ENCODE measurements at places on chromosomes 7 and 10. TPM values are rescaled to one million over a fixed set of nuclear protein-coding genes. Genes with fewer than 3 reads are reported as not detected.

Gene ADRA2A
- total RNA-seq = not detected

Gene IGFBP3
- total RNA-seq = 0.12 TPM

- no peak overlapping the region for H3K4me3 ChIP-seq
- H3K27me3 ChIP-seq = no peaks in the 10 kb centered on the region
- peaks cover 21% of the 10 kb centered on the region for H3K4me1 ChIP-seq
- no peak overlapping the region for H3K27ac ChIP-seq
Observed at GRCh38 chr7:43838201-43838658, 31.1 kb downstream of the MRPS24 start.

DNA sequence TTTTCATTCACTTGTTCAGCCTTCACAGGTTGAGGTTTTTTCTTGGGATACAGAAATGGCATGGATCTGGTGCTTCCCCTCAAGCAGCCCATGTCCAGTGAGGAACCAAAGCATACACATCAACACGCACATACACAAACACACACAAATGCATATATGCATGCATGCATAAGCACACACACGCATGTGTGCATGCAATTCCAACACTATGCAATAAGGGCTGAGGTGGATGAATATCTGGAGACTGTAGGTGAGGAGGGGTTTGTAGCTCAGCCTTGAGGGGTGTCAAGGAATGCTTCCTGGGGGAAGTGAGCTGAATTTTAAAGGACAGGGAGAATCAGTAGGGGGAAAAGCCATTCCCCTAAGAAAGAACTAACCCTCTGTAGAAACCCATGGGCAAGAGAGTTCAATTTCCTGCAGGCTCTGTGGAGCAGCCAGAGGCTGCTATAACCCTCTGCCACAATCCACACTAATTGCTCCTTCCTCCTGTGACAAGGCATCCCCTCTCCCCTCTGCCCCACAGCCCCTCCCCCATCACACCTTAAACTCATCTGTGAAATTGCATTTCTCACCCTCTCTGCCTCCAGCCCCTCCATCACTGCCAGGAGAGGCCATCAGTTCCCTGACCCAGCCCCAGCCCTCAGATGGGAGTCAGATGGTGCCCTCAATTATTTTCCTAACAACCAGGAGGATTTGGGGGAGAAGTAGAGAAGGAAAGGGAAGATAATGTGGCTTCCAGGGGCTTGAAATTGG is 316.4 kb downstream of the RPS24 start:
- DNase-seq = no peak
- no peaks in the 10 kb centered on the region for H3K36me3 ChIP-seq
- no peak overlapping the region for H3K27ac ChIP-seq

GRCh38 chr10:13971601-13972475 is 358.9 kb downstream of the FRMD4A start:
- no peak overlapping the region for H3K4me3 ChIP-seq

GRCh38 chr7:133676805-133677370 is 424.0 kb downstream of the EXOC4 start:
- no peak for DNase-seq
- no peak overlapping the region for H3K27ac ChIP-seq
- no peak overlapping the region for H3K4me3 ChIP-seq
- H3K27me3 ChIP-seq = no peaks in the 10 kb centered on the region
- no peaks in the 10 kb centered on the region for H3K4me1 ChIP-seq
